BJ (cell line): ENCODE measurements at places on chromosomes 11 and 22.

GRCh38 chr11:107702723-107703122 is 9.1 kb downstream of the SLN start:
- DNase-seq = no peak

DNA sequence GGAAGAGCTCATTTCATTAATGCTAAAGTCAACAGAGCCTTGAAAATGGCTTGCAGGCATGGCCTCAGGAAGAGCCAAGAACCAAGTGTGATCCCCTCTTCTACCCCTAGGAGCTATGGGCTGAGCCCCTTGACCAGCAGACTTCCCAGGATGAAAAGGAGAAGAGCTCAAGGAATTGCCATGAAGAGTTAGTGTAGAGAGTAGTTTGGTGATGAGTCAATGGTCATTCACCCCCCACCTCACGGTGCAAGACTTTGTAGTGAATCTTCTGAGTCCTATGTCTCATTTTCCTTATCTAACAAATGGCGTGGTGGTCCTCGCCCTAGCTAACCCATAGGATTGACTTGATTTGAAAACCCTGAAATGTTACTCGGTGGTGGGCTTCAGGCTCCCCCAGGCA is 422.4 kb upstream of the CADM1 start:
- no peak for DNase-seq

GRCh38 chr22:18119409-18120110 is 9.0 kb downstream of the TUBA8 start:
- no peak for DNase-seq

GRCh38 chr11:119323532-119324033 is 6.7 kb upstream of the MCAM start:
- DNase-seq = no peak

GRCh38 chr11:64219354-64219684 is 6.7 kb downstream of the TRPT1 start:
- DNase-seq = no peak

GRCh38 chr22:46942799-46943785 is 180.6 kb downstream of the TBC1D22A start:
- DNase-seq = no peak

GRCh38 chr11:28491431-28491830 is 383.2 kb downstream of the METTL15 start:
- no peak for DNase-seq

- no peak for DNase-seq
These were observed 2.3 kb downstream of the IL2RB start for GRCh38 chr22:37147186-37147990.

GRCh38 chr11:69470301-69470700 is 11.2 kb upstream of the LINC01488 start:
- DNase-seq = no peak

GRCh38 chr22:37502342-37503182 is 16.4 kb upstream of the MFNG start:
- no peak for DNase-seq

GRCh38 chr11:71305451-71306125 is 53.2 kb upstream of the SHANK2 start:
- DNase-seq = no peak
